ENCODE measurements at places on chromosomes 2 and 18. TPM values are rescaled to one million over a fixed set of nuclear protein-coding genes. Genes with fewer than 3 reads are reported as not detected.

The CKAP2L gene
- 0.82 TPM for total RNA-seq

The CRACDL gene
- 7.4 TPM for total RNA-seq

The B3GNT7 gene
- total RNA-seq = 9.4 TPM

- DNase-seq = no peak
- no peaks in the 10 kb centered on the region for H3K36me3 ChIP-seq
- no peaks in the 10 kb centered on the region for H3K27me3 ChIP-seq
- no peak overlapping the region for H3K27ac ChIP-seq
- no peaks in the 10 kb centered on the region for H3K4me1 ChIP-seq
These were observed 22.1 kb upstream of the RNF103 start for GRCh38 chr2:86645752-86646151.

- no peak overlapping the region for H3K4me3 ChIP-seq
- peaks cover 33% of the 10 kb centered on the region for H3K4me1 ChIP-seq
- no peaks in the 10 kb centered on the region for H3K36me3 ChIP-seq
- H3K27ac ChIP-seq = peak overlapping the region; percentile 20
- no peaks in the 10 kb centered on the region for H3K27me3 ChIP-seq
These were observed 151.3 kb downstream of the NEDD4L start for GRCh38 chr18:58195278-58195765.

- no peaks in the 10 kb centered on the region for H3K36me3 ChIP-seq
- no peak overlapping the region for H3K4me3 ChIP-seq
- DNase-seq = no peak
- no peaks in the 10 kb centered on the region for H3K27me3 ChIP-seq
- no peaks in the 10 kb centered on the region for H3K4me1 ChIP-seq
These were observed 296.6 kb downstream of the LRRTM1 start for GRCh38 chr2:80007777-80008503.

- H3K27me3 ChIP-seq = no peaks in the 10 kb centered on the region
- no peaks in the 10 kb centered on the region for H3K36me3 ChIP-seq
- no peak overlapping the region for H3K4me3 ChIP-seq
- no peak for DNase-seq
- no peak overlapping the region for H3K27ac ChIP-seq
These were observed 36.4 kb downstream of the CABLES1 start for GRCh38 chr18:23171581-23172156.

Measured in right atrium auricular region (tissue), 2 donors.